Fibroblast of gingiva (primary cell): ENCODE measurements at places on chromosomes 5 and 9.

GRCh38 chr5:154791535-154791934, 36.4 kb downstream of the LARP1 start:
- no peak for DNase-seq

DNA sequence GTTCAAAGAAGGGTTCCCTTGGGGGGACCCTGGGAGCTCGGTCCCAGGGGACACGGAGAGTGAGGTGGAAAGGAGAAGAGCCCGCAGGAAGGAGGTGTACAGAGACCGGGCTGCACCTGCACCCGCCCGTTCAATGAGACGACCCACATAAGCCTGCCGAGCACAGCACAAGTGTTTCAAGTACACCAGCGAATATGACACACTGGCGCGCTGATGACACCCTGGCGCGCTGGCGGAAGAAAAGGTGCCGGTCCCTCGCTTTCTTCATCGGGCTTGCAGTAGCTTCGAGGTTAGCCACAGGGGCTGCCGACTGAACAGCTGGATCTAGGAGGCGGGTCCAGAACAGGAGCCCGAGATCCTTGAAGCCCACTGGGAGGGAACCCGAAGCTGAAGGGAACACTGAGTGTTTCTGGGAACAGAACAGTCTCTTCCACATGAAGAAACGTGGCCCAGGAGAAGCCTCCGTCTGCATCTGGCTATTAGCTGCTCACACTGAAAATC, 1.4 kb downstream of the TBC1D9B start:
- DNase-seq: no peak

DNA sequence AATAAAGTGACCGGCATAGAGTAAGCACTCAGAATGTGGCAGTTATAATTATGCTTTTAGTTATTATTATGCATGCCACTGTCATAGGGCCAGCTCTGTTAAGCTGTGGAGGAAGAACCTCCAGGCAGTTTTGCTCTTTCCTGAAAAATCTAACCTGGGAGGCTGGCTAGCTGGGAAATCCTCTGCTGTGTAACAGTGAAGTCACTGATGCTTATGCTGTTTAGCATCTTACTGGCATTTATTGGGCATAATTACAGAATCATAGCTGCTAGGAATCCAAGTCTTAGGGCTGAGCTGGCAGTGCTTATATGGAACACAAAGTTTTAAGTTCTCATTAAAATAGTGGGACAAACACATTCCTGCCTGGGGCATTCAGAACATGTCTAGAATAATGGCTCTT, 5.5 kb upstream of the GSN start:
- DNase-seq: no peak

DNA sequence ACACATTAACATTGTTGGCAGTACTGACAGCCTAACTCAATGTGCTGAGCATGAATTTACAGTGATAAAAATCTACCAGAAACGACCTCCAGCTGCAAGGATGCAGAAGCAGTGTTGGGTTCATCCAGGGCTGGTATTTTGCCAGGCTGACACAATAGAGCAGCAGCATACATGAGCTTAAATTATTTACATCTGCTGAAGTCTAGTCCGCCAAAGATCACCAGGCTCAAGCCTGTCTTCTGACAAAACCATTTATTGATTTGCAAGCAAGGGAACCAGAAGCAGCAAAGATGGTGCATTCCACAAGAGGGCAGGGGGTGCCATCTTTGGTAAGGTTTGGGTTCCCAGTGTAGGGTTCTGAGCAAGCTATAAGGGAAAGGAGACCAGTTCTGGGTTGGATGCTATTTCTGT, 8.7 kb upstream of the C5orf34 start:
- peak; percentile 59 for DNase-seq

DNA sequence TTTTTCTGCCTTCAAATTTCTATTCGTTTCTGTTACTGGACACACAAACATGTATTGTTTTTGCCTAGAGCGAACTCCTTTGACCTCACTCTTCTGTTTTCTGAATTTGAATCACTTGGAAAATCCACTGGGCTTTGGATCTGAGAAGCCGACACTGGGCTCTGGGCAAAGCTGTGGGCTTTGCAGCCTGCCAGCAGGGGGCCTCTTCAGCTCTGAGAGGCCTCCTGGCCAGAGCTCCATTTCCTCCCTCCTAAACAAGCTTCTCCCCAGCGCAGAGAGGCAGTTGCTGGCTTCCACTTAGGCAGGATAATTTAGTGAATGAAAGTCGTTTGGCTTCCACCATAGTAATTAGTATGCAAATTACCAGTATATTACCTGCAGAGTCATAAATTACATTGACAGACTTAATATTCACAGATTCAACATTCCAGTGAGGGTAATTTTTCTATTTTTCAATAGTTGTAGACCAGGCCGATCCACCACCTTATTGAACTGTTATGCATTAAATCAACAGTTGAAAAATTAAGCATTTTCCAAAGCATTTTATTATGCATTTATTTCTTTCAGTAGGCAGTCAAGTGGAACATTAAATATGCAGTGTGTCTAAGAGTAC, 104.0 kb upstream of the ZNF366 start:
- peak; percentile 79 for DNase-seq

DNA sequence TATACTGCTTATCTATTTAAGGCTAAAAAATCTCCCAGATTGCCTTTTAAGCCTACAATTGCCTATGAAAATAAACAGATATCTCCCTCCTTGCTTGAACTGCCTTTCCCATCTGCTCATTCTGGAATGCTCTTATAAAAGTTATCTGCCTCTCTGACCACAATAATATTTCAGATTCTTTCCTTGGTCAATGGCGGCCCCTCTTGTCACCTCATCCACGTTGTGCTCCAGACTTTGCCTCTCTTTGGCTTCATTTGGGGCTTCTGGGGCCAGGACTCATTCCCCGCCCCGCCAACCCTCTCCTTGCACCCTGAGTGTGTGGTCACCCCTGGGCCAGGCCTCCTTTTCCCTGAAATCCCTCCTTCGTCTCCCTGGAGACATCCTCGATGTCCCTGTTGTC, 110.0 kb upstream of the RPS23 start:
- no peak for DNase-seq

DNA sequence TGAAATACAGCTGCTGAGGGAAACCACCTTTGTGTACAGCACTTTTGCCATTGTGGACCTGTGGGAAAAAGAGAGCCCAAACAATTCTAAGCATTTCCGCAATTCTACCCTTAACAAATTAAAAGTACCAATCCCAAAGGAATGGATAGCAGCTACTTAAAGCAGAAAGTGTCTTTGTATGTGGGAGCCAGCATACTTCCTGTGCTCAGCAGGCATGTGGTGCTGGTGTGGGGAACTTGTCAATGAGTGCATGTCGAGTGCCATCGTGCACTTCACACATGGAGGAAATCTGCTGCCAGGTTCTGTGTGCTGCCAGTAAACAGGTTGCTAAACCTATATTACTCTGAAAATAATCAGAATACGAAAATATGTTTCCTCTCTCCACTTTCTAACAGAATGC, 399.0 kb downstream of the LRRC70 start:
- no peak for DNase-seq

DNA sequence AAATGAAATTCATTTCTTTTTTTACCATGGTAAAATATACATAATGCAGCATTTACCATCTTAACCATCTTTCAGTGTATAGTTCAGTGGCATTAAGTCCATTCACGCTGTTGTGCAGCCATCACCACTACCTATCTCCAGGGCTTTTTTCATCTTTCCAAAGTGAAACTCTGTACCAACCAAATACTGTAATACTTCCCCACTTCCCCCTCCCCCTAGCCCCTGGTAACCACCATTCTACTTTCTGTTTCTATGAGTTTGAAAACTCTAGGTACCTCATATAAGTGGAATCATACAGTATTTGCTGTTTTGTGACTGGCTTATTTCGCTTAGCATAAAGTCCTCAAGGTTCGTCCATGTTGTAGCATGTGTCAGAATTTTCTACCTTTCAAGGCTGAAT, 23.4 kb downstream of the SPAAR start:
- no peak for DNase-seq

DNA sequence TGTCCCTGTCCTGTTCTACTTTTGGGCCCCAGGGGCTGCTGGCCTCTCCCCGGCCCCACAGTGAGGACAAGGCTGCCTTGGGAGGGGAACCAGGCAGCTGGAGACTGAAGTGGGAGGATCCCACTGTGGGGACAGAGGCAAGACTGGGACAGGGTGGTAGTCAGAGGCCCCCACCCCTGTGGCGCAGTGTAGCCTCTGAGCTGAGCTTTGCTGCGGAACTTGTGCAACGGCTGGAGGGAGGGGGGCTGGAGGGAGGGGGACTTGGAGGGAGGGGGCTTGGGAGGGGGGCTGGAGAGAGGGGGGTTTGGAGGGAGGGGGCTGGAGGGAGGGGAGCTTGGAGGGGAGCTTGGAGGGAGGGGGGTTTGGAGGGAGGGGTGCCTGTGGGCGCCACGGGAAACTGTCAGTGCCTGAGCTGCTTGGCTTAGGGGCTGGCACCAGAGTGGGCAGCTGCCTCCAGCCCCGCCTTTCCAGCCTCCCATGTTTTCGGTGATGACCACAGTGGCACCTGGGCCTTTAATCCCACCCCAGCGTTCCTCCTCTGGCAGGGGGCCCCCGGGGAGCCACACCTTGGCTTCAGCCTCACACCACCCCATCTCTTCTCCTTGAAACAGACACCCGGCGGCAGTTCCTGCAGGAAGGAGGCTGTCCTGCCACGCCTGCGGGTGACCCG, 2.3 kb upstream of the FUT7 start:
- DNase-seq: no peak

DNA sequence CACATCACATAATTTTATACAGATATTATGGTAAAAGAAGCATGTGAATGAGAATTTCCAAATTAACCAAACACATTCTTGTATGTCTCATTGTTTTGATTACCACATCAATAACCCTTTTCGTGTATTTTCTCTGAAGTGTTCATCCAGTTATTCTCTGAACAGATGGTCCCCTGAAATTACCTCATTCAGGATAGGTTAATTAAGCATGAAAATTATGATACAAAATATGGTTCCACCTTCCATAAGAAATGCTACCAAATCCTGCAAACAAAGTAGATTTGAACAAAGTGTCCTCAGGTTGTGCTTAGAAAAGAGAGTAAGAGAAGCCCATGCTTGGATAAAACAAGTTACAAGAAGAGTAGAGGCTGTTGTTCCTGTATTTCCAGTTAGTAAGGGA, 83.1 kb upstream of the LMNB1 start:
- no peak for DNase-seq

GRCh38 chr5:13403351-13403750, 541.1 kb downstream of the DNAH5 start:
- DNase-seq: no peak

DNA sequence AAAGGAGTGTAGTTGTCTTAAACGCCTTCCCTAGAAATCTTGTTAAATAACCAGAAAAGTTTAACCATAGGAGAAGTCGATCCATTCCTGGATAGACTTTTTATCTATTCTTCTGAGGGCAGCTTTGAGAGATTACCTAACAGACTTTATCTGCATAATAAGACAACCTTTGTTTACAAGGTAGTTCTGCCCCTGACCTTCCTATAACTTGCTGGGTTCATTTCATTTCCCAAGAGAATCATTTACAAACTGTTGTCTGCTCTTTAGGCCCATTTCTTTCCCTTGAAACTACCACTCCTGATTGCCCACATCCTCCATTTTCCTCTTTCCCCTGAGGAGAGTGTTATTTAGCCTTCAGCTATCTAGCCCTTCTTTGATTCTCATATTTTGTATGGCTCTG, 65.9 kb upstream of the VPS13A start:
- DNase-seq: no peak

DNA sequence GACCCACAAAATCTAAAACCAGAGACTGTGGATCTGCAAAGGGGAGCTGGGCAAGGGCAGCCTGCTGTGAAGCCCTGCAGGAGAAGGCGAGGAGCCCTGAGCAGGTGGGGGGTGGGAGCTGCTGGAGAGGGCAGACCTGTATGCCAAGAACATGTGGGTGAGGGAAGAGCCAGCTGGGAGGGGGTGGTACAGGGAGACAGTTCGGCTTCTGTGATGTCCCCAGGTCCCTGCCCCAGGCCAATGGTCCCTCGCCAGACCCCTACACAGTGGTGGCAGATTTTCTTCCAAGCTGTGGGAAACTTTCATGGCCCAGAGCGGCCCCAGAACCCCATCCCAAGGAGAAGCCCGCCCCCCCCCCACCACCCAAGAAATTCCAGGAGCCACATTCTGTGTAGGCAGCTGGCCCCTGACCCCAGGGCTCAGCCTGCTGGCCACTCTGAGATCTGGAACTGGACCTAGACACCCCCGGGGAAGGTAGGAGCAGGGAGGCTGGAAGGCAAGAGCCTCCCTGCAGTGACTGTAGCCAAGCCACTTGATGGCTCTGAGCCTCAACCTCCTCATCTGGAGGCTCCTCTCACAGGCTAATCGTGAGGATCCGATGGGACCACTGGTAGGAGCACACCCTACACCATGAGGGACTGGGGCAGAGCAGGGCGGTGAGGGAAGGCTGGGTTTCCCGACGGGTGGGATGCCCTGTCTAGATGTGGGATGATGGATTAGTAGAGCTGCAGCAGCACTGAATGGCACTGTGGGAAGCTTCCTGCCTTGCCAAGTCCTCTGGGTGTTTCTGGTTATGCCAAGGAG, 22.6 kb upstream of the CSF1R start:
- DNase-seq: no peak

GRCh38 chr5:137431051-137431450, 68.1 kb downstream of the SPOCK1 start:
- DNase-seq: no peak

- DNase-seq: no peak
These were observed 272.9 kb upstream of the RIOK2 start for GRCh38 chr5:97455996-97456395.

DNA sequence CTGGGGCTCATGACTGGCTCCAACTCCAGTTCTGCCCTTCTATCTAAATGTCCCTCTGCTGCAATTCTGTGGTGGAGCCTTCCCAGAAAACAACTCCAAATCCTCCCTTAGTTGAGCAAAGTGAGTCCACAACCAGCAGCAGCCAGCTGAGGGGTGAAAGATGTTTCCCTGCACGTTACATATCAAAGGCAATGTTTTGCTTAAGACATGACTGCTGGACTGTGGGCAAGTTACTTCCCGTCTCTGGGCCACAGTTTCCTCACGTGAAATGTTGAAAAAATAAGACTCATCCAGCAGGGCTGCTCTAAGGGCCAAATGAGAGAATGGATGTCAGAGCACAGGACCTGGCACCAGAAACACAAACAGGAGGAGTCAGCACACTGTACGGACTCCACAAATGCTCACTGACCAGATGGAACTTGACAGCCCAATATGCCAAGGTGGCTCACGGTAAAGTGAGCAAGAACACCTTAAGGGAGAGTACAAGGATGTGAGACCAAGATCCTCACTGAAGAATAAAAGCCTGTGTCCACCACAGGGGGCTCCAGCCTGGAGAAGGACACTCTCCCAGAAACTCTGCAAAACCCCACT, 138.4 kb upstream of the ABCA1 start:
- no peak for DNase-seq
